ENCODE measurements at places on chromosomes 6 and 20.

DNA sequence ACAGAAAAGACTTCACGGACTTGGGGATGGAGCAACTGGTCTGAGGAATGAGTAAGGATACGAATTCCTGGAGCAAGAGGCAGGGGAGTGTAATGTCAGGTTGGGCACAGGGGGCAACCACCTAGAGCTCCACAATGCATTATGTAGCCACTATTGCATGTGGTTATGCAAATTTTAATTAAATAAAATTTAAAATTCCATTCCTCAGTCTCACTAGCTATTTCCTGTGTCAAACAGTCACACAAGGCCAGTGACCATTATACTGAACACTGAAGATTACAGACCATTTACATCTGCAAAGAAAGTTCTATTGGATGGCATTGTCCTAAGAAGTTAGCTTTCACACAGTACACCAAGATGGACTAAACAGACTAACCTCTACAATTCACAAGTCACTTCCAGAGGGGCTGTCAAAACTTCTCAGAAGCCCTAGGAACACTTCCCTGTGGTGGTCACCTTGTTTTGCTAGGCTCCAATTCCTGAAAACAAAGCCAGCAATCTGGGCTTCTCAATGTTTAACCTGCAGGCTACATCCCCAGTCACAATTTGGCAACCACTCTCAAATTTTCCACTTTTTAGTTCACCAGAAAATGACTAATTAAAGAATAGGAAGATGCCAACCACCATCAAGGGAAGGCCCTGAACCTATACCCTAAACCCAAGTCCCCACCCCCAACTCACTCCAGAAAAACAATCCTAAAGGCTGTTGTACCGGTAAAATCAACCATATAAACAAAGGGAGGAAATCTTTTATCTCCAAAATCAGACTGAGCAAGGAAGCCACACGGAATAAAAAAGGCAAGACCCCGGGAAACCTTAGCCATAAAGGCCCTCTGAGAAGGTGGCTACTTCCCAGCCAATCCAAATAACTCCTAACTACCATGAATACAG, 34.2 kb upstream of the C20orf203 start:
- no peak for DNase-seq

GRCh38 chr6:45640811-45641210, 263.1 kb upstream of the SUPT3H start:
- no peak for DNase-seq

DNA sequence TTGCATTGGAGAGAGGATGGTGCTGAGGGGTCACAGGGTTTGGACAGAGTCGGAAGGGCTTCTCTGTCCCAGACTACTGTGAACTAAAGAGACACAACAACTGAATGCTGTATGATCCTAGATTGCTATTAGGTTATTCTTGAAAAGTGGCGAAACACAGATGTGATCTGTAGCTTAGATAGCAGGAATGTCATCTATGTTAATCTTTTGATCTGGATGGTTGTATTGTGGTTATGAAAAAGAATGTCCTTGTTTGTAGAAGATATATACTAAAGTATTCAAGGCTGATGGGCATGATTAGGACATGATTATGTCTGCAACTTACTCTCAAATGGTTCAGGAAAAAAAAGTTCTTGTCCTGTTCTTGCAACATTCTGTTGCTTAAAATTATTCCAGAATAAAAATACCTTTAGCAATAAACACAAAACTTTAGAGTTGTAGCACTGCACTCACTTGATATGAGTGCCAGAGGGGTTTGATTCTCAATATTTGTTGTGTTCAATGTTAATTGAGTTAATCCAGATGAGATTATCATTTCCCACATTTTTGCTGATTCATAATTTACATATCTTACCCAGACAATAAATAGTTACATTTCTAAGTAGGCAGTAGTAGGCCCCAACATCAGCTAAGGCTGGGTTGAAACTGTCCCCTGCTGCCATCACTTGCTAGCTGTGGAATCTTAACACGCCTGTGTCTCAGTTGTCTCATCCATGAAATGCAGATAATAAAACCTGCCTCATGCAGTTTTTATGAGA, 645.2 kb downstream of the KIF16B start:
- DNase-seq: no peak

DNA sequence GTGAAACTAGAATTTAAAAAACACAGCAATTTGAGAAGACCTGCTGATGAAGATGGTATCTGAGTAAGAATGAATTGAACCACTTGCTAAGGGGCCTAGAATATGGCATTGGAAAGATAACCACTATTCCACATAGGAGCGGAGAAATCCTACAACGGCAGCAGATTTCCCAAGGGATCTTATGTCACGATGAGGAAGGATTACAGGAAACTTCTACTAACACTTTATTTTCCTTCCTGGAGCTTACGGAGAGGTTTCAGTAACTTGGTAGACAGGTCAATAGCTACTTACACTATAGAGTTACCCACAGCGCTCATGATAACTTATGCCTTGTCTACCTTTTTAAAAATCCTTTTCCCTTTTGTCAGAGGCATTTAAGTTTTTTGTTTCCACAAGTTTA, 11.8 kb upstream of the TCF21 start:
- DNase-seq: no peak

DNA sequence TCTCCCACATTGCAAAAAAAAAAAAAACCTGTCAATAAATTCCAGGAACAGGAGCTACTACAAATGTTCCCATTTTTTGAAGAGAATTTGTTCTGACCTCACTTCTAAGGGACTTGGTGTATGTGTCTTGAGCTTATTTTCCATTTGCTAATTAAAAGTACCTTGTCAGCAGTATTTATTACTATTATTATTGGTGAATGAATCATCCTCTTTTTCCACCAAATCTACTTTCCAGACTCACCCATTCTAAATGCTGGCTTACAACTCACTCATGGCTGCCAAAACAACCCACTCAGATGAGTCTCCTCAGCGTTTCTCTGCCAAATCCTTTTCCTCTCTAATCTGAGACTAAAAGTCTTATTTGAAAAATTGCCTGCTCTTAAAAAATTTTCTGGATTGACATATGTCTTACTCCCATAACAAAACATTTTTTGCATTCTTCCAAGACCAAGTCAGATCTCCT, 33.2 kb upstream of the TASP1 start:
- no peak for DNase-seq

GRCh38 chr20:37283530-37284195, 5.8 kb upstream of the MANBAL start:
- no peak for DNase-seq

- DNase-seq: no peak
Measured at GRCh38 chr20:19320005-19320404, 107.6 kb downstream of the SLC24A3 start.

GRCh38 chr6:159691133-159691962, 1.7 kb downstream of the SOD2 start:
- DNase-seq: no peak

DNA sequence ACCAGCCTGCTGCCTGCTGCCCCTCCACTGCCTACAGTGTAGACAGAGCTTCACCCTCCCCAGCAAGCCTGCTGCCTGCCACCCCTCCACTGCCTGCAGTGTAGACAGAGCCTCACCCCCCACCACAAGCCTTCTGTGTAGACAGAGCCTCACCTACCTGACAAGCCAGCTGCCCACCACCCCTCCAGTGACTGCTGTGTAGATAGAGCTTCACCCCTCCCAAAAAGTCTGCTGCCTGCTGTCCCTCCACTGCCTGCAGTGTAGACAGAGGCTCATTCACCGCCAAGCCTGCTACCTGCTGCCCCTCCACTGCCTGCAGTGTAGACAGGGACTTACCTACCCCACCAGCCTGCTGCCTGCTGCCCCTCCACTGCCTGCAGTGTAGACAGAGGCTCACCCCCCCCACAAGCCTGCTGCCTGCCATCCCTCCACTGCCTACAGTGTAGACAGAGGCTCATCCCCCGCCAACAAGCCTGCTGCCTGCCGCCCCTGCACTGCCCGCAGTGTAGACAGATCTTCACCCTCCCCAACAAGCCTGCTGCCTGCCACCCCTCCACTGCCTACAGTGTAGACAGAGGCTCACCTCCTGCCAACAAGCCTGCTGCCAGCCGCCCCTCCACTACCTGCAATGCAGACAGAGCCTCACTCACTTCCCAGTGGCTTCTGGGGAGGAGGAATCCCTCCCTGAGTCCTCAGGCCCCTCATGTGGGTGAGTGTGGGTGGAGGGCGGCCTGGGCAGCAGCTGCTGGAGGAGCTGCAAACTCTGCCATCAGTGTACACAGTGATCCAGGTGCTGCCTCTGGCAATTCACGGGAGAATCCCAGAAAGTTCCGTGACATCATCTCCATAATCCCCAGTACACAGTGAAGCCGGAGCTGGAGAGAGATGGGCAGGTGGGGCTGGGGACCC, 140.9 kb downstream of the DLL1 start:
- DNase-seq: no peak

GRCh38 chr20:23438661-23439060, 824 bp upstream of the CSTL1 start:
- DNase-seq: no peak

DNA sequence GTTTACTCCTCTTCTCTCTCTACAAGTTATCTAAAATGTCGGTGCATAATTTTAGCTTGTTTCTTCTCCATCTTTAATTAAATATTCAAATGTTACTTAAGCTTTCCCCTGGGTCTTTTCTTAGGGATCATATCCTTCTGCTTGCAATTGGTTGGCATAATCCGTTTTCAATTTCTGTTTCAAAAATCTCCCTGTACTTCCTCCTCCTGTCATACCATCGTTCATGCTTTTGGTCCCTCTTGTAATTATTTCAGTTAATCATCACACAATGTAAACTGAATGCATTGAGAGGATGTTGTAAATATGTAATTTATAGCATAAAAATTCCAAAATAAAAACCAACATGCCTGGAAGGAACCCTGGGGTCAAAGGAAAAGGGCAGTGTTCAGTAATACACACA, 189.2 kb upstream of the RAB32 start:
- DNase-seq: no peak

- no peak for DNase-seq
Measured at GRCh38 chr6:3527651-3527977, 70.8 kb upstream of the SLC22A23 start.

DNA sequence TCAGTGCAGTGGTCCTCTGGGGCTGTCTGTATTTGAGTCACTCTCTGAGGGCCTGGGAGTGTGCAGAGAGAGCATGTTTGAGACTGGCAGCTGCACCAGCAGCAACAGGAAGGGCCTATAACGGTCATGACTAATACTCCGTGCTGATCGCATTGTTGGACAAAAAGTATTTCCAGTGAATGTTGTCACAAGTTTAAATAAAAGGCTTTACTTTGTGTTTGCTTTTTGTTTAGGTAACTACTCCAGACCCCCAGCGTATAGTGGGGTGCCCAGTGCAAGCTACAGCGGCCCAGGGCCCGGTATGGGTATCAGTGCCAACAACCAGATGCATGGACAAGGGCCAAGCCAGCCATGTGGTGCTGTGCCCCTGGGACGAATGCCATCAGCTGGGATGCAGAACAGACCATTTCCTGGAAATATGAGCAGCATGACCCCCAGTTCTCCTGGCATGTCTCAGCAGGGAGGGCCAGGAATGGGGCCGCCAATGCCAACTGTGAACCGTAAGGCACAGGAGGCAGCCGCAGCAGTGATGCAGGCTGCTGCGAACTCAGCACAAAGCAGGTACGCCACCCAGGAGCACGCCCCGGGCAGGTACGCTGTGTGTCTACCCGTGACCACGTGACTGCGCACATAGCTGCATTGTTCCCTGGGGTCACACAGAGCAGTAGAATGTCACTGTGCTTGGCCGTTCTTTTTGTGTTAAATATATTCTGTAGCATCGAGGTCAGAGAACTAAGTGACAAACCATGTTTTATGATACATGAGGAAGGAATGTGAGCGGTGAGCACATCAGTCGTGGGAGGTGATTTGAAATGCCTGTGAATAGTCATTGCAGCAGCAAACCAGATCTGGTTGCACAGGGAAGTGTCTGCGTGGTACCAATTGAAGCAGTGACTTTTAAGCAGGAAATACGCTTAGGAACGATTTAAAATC, 174.7 kb downstream of the TMEM242 start:
- peak; percentile 71 for DNase-seq

DNA sequence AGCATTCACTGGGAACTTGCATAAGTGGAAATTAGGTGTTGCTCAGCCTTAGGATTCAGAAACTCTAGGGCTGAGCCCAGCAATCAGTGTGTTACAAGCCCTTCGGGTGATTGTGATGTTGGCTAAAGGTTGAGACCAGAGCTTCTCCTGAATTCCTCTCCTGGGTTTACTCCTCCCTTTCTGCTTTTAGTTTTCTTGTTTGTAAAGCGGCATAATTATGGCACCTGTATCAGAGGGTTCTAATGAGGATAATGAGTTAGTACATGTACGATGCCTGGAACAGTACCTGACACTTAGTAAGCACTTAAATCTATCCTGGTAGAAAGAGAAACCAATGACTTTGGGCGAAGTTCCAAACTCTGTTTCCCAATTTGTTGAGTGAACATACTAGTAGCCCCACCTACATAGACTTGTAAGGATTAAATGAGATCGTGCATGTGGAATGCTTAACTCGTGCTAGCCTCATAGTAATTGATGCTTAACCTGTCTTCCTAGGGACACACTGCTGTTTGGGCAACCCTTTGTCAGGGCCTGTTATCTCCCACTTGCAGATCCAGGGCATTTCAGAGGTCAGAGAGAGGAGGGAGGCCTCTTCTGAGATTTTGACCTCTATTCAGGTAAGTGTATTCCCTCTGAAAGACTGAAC, 932 bp upstream of the EZR start:
- DNase-seq: no peak

DNA sequence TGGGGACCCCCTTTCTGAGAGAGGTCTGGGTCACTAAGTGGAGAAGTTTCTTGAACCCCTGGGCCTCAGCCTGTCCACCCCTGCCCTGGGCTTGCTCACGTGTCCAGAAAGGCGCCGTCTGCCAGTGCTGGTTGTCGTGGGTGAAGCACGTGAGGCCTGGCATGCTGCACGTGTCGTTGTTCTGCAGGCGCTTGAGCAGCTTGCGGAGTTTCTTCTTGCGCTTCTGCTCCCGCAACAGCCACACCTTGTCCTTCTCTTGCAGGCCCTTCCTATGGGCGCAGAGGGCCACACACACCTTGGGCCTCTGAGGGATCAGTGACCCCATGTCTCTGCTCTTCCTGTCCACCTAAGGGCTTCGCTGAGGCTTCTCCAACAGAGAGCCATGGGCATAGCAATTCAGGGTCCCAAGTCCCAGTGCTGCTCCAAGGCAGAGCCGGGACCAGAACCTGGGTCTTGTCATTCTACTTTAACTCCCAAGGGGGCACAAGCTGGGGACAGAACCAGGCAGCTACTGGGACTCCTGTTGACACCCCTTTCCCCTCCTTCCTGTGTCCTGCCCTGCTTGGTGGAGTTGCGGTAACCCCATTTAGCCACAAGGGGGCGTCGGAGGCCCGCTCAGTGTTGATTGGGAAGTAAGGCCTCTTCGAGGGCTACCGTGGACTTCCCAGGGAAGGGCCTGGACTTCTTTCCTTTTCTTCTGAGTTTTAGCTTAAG, 121.8 kb downstream of the SULF2 start:
- peak; percentile 49 for DNase-seq

- DNase-seq: no peak
Measured at GRCh38 chr6:152598421-152598820, 38.7 kb downstream of the SYNE1 start.

GRCh38 chr6:162493917-162494316, 233.6 kb downstream of the PRKN start:
- no peak for DNase-seq

DNA sequence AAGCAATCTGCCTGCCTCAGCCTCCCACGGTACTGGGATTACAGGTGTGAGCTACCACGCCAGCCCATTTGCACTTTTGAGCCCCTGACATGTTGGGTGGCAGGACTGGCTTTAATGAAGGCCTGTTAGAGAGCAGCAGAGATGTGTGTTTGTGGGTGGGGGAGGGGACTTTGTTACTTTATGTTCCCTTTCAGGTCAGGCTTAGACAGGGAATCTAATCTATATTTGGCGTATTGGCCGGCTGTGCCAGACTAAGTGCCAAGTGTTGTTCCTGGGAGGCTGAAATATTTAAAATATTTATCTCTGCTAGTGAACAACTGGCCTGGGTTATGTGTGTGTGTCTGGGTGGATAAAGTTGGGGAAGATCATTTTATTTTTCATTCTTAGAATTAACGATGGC, 6.1 kb downstream of the GMPR start:
- DNase-seq: no peak
